Activated T-cell treated with anti-CD3 and anti-CD28 coated beads for 4 hours (primary cell): ENCODE measurements at places on chromosomes 4 and X.

- no peak for DNase-seq
Measured at GRCh38 chr4:73831569-73831968, 4.9 kb upstream of the CXCL6 start.

- no peak for DNase-seq
Measured at GRCh38 chr4:160299608-160300007, 1196.7 kb downstream of the RAPGEF2 start.

DNA sequence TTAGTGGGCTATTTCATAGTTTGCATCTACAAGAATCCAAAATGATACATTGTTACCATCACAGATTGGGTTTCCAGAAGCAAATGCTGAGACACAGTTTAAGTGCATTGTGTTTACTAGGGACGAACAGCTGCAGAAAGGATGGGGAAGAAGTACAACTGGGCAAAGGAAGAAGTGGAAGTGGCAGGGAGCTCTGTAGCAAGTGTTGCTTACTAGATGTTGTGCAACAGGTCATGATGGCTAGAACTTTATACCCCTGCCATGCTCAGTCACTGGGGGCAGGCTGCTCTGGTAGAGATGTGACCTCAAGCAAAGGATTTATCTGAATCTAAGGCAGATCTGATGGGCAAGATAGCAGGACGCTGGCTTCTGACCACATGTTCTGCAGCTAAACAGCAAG lies 76.1 kb upstream of the EMCN start:
- DNase-seq: no peak

- DNase-seq: no peak
Measured at GRCh38 chr4:109352941-109353340, 50.5 kb upstream of the COL25A1 start.

DNA sequence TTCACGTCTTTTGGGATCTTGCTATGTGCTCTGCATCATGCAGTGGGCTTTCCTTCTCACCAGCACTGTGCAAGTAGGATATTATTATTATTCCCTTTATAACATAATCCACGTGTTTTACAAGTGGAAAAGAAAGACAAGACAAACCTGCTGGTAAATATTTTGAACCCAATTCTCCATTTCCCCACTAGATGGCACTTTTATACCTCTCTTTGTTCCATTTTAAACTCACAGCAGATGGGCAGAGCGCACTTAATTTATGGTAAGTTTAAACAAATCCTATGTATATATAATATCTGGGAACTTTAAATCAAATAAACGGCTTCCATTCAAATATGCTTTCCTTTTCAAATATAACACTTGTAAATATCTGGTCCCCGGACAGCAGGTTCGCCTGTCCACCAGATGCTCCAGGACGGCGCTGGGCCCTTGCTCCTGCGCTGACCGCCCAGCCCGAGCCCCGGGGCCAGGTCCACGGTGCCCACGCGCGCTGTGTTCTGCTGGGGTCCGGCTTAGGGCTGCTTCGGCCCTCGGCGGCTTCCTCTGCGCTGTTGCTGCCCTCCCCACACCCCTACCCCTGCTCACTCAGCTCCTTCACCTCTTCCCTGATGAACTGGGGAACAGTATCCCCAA lies 31.1 kb downstream of the F11 start:
- no peak for DNase-seq

- DNase-seq: no peak
Measured at GRCh38 chr4:99714179-99714578, 56.6 kb upstream of the C4orf54 start.

DNA sequence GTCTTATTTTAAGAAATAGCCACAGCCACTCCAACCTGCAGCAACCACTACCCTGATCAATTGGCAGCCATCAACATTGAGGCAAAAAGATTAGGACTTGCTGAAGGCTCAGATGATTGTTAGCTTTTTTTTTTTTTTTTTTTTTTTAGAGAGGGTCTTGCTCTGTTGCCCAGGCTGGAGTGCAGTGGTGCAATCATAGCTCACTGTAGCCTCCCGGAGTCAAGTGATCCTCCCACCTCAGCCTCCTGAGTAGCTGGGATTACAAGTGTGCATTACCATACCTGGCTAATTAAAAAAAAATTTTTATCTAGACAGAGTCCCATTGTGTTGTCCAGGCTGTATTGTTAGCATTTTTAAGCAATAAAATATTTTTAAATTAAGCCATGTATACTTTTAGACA lies 26.5 kb downstream of the RHOH start:
- no peak for DNase-seq

GRCh38 chrX:122094611-122095010 lies 1047.2 kb downstream of the GLUD2 start:
- DNase-seq: no peak

- no peak for DNase-seq
Measured at GRCh38 chr4:184382189-184382846, 92.0 kb downstream of the IRF2 start.

GRCh38 chr4:55312489-55313101 lies 33.4 kb upstream of the SRD5A3 start:
- DNase-seq: peak; percentile 13

DNA sequence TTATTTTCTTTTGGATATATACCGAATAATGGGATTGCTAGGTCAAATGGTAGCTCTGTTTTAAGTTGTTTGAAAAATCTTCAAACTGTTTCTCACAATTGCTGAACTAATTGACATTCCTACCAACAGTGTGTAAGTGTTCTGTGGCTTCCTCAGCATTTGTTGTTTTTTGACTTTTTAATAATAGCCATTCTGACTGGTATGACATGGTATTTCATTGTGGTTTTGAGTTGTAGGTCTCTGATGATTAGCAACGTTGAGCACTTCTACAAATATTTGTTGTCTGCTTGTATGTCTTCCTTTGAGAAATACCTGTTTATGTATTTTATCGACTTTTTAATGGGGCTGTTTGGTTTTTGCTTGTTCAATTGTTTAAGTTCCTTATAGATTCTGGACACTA lies 680.1 kb upstream of the GRIA3 start:
- DNase-seq: no peak

- DNase-seq: no peak
Measured at GRCh38 chr4:87530868-87531267, 1.7 kb upstream of the SPARCL1 start.

- no peak for DNase-seq
Measured at GRCh38 chr4:183284965-183285364, 35.1 kb downstream of the CLDN22 start.

GRCh38 chr4:76953956-76954355 lies 4.4 kb downstream of the SEPTIN11 start:
- no peak for DNase-seq

- DNase-seq: no peak
Measured at GRCh38 chrX:115589419-115589818, 28.4 kb downstream of the PLS3 start.

- DNase-seq: no peak
Measured at GRCh38 chr4:79210636-79211049, 115.2 kb downstream of the NAA11 start.

DNA sequence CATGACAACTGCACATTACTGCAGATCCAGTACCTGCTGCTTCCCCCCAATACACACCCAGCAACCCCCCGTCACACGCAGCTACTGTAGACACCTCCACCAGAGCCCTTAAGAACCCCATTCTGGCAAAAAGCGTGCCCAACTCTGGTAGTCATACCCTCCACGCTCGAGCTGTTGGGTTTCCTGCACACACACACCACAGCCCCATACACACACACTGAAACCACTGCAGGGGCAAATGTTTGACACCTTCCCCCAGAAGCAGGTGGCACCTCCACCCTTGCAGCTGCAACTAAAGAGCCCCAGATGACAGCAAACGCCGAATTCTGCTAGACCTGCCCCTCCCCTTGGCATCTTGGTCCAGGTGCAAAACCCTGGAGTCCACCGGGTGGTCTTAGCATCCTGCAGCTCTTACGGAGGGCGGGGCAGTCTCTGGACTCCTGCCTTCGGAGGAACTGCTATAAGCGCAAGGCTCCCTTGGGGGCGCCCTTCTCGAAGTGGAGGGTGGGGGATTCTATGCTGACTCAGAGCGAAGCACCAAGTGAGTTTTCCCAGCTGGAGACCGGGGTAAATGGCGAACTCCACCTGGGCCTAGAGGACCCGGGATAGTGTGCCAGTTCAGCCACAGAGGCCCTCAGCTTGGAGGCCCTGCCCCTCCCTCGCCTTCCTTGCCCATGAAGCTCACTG lies 1.5 kb downstream of the FRMPD3 start:
- DNase-seq: no peak

- DNase-seq: no peak
Measured at GRCh38 chr4:176186671-176187395, 8.6 kb downstream of the SPATA4 start.

DNA sequence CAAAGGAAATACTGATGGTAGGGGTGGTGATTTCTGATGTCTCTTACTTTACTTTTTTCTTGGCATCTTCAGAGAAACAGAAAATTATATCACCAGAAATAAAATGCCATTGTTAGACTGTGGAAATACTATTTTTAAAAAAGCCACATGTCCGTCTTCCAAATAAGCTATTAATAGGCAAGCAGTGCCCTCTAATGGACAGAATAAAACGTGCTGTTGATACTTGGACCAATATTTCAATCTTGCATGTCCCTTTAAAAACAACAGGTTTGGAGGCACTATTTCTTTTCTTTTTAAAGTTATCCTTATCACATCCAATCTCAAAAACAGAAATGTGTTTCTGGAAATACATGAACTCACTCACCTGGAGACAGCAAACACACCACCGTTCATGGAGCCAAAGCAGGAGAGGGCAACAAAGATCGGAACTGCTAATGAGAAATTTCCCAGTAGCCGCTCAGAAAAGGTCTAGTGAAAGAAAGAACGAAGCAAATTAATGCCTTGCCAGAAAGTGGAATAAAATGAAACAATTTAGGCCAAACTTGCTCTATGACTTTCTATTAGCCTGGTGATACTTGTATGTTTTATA lies 59.2 kb downstream of the SLC7A11 start:
- no peak for DNase-seq

- no peak for DNase-seq
Measured at GRCh38 chr4:120508036-120508435, 414.5 kb downstream of the PRDM5 start.

GRCh38 chr4:116501954-116502353 lies 583.4 kb downstream of the TRAM1L1 start:
- DNase-seq: no peak

GRCh38 chr4:110165382-110166286 lies 32.8 kb downstream of the ELOVL6 start:
- peak; percentile 45 for DNase-seq

- DNase-seq: no peak
Measured at GRCh38 chr4:99330648-99331047, 9.4 kb upstream of the ADH1B start.

- no peak for DNase-seq
Measured at GRCh38 chr4:40579983-40580382, 49.7 kb downstream of the RBM47 start.

DNA sequence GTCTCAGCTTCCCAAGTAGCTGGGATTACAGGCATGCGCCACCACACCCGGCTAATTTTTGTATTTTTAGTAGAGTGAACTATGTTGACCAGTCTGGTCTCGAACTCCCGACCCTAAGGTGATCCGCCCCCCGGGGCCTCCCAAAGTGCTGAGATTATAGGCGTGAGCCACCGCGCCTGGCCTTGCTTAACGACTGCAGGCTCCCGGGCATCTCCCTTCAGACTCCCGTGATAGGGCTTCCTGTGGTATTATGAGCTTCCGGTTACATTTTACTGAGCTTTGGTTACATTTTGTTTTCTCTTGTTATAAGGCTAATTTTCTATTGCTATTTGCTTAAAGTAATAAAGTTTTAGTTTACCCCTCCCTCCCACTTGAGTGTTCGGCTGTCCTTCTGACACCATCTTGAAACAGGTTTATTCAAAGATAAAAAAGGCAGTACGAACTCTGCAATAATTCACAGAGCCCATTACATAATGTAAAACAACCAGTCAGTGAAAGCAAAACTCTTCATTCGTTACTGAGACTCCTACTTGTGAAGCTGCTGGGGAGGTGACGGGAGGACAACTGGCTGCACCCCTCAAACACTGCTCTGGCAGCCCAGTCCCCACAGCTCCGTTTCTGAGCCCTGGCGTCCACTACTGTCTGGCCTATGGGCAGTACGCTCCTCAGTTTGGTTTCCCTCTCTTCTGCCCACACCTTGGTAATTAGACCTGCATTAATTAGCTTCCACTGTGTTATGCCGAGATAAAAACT lies 795.7 kb upstream of the SLIT2 start:
- DNase-seq: no peak

- DNase-seq: no peak
Measured at GRCh38 chrX:69298466-69299140, 133.3 kb upstream of the PJA1 start.

DNA sequence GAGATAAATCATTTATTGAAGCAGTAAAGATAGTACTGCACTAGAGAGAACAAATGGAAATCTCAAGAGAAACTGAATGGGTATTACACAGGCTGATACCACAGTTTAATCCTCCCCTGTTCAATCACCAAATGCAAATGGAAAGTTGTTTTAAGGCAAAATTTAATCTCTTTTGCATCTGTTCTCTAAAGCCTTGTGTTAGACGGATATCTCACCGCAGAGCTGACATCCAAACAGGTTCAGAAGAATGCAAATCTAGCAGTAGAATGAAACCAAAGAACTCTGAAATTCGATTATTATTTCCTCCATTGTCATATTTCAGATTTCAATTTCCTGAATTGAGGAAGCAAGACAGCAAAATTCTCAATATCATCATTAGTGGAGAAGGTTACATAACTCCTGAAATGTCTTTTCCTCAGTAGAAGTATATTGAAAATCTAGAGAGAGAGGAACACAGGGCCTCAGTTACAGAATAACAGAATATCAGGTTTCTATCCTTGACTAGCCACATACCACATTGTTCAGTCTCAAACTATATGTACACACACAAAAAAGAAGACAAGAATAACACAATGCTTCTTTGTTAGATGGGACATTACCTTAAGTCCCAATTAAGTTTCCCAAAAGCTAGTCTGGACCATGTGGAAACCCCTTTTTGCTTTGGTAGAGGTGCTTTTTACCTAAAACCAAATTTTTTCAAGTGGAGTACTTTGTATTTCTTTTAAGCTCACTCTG lies 94.1 kb upstream of the BANK1 start:
- DNase-seq: no peak

- no peak for DNase-seq
Measured at GRCh38 chr4:164442180-164442579, 311.8 kb upstream of the SMIM31 start.

GRCh38 chr4:139609647-139610046 lies 53.6 kb upstream of the SETD7 start:
- no peak for DNase-seq

- no peak for DNase-seq
Measured at GRCh38 chr4:52015366-52015765, 4.8 kb downstream of the LRRC66 start.
